Cortex of kidney (tissue), 1 donor: ENCODE measurements at places on chromosomes 12 and 14.

DNA sequence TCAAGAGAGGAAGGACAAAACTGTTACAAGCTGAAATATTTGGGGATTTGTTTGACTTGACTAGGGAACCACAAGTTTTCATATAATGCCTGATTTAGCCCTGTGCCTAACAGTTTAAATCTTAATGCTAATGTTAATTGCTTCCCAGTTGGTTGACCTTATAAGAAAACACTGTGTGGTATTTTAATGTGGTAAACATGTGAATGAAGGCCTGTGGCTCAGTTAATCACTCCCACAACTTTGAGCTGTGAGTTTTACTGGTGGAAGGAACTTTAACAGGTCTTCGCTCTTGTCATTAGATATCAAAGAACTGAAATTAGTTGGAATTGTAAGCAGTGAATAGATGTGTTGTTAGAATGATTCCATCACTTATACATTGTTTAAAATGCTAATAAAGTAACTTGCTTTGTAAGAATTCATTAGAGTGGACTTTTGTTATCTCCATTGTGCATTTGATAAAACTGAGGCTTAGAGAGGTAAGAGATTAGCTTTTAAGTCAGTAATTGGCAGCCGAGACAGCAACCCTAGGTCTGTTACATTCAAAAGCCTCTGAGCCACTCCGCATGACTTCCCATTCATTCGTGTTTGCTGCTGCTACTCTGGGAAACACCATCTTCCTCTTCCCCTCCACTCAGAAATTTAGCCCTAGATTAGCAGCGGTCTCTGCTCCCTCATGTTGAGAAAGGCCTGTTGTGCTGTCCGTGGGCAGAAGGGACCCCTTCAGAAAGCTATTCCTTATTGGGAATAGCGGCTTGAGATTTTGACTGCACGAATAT lies 1.0 kb upstream of the TBK1 start:
- no peak for DNase-seq

GRCh38 chr12:110687396-110688169 lies 1.3 kb downstream of the HVCN1 start:
- DNase-seq = no peak

DNA sequence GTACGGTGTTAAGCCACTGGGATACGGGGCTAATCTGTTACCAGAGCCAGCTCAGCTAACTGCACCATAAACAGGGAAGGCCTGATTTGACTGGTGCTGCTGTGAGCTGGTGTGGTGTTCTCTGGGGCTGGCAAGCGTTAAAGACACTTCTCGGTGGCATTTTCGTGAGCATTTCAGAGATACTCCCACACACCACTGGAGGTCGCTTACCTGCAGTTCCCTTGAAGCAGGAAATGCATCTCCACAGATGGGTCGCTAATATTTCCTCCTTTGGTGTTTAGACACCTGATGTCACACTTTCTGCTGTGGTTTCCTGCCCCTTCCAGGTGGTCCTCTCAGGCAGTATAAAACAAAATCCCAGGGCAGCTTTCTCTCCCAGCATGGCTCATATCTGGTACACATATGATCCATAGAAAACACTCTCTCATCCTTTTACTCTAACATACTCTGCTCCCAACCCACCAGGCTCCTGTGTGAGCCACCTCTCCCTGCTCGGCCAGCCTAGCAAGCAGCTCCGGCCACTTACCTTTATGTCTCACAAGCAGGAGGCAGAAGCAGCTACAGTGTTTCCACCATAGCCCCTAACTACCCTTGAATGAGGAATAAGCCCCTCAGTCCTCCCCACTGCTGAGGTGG lies 129.9 kb upstream of the GRIN2B start:
- no peak for DNase-seq

DNA sequence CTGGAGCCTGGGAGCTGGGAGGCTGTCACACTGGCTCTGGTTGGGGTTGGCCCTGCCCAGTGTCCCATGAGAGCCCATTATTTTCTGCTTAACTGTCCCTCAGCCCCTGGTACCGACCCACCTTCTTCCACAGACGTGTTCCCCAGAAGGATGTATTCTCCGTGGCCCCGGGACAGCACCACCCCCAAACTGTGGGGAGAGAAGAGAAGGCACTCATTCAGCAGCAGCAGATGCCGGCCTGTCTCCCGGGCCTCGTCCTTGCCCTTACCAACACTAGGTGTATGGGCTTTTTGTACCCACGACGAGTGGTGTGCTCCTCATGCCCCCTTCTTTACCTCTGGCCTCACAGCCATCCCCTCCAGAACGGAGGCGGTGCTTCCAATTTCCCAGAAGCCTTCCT lies 38.1 kb downstream of the LRTM2 start:
- no peak for DNase-seq

GRCh38 chr12:69008520-69008919 lies 75.5 kb upstream of the CPM start:
- no peak for DNase-seq

DNA sequence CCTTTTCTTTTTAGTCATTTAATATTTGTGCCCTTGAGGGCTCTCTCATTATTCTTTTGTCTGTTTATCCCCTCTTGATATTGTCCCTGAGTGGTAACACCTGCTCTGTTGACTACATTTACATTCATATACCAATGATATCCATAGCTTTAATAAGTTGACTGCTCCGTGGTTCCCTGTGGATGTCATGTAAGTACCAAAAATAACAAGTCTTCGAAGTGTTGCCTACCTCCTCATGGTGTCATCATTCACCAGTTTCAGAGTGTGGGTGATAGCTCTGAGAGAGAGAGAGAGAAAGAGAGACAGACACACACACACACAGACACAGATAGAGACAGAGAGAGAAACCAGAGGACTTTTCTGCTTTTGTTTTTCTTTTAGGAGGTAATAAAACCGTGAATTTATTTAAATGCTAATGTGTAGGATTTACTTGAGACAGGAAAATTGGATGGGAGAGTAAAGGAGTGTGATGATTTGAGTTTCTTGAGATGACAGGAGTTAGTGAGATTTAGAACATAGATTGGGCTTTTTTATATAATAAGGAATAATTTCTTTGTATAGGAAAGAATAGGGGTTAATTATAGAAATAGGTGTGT lies 52.2 kb downstream of the PAPOLA start:
- no peak for DNase-seq

- DNase-seq = no peak
These were observed 221.3 kb downstream of the GXYLT1 start for GRCh38 chr12:41923351-41923750.

- no peak for DNase-seq
These were observed 1.5 kb downstream of the ATP2B1 start for GRCh38 chr12:89706986-89707702.

DNA sequence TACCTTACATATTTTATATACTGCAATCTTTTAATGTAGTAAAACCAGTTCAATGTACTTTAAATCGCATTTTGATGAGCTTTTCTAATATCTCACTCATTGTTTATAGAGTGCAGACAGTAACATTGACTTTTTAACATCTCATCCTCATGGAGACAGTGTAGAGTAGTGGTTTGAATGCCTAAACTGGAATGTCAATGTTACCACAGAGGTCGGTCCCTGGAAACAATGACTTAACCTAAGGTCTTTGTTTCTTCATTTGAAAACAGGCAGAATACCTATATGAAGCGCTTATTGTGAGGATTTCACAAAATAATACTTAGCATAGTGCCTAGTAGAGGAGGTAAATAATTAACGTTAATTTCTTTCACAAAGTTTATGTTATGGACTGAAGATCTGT lies 5.0 kb downstream of the CDK17 start:
- DNase-seq = no peak

DNA sequence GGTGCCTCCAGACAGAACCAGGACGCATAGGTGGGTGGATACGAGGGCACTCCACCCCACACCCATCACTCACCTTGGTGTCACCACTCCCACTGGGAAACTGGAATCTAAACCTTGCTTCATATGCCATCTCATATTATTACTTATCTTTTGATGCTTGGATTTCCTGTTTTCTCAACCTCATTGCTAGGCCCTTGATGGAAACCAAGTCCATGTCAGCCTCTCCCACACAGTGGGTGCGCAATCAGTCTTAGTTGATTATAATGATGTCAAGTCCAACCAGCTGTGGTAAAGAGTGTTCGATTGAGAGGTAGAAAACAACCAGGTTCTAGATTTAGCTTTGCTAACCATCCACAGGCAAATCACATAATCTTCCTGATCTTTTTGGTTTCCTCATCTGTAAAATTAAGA lies 584 bp upstream of the DDHD1 start:
- DNase-seq = no peak

DNA sequence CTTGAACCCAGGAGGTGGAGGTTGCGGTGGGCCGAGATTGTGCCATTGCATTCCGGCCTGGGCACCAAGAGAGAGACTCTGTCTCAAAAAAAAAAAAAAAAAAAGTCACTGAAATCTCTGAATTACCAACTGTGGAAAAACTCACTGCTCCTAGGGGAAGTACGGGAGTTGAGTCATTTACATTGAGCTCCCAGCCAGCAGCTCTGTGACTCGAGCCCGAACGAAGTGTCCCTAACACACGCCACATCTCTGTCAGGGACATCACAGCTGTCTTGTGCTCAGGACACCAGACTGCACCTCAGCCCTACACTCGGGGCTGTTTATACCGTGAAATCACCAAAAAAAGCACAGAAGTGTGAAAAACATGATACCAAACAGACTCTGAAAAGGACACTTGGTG lies 21.1 kb downstream of the ATP6V0A2 start:
- DNase-seq = no peak

DNA sequence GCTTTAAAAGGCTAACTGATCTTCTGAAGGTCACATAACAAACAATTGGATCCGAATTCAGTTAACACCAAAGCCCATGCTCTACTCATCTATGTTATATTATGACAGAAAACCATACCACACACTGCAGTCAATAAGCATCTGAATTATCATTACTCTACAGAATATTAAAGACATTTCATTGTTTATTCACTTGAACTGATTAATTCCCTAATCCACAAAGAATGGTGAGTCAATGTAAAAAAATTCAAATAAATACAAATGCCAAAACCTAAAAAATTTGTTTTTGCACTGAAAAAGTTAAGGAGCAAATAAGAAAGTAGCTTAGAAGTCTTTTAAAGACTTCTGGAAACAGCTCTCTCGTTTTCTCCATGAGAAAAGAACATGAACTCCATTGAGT lies 13.7 kb downstream of the NID2 start:
- no peak for DNase-seq

DNA sequence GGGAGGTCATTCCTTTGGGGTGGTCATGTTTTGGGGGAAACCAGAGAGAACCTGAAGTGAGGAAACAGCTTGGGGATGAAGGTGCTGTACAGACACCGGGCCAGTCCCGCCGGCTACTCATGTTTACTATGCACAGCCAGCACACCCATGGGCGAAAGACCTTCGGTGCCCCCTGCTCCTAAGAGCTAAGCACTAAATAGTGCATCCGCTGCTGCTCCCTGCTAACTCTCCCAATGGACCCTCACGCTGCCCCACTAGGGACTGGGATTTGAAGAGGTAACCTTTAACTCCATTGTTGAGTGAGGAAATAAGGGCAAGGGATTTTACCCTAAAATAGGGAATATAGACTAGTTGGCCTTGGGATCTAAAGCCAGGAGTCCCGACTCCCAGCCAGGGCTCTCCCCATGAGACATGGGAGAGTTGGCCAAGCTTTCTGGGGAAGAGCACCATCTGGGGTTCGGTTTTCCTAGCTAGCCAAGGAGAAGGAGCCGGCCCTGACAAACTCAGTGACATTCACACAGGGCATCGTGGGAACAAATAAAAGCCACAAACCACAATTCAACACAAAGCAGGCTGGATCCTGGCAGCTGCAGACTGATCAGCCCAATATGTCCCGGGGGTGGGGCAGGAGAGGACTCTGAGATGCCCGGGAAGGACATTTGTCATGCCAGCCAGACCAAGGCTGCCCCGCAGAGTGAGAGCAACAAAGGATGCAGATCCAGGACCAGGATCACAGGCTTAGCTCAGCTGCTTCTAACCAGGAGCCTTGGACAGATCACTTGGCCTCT lies 91.7 kb downstream of the SINHCAF start:
- DNase-seq = no peak

DNA sequence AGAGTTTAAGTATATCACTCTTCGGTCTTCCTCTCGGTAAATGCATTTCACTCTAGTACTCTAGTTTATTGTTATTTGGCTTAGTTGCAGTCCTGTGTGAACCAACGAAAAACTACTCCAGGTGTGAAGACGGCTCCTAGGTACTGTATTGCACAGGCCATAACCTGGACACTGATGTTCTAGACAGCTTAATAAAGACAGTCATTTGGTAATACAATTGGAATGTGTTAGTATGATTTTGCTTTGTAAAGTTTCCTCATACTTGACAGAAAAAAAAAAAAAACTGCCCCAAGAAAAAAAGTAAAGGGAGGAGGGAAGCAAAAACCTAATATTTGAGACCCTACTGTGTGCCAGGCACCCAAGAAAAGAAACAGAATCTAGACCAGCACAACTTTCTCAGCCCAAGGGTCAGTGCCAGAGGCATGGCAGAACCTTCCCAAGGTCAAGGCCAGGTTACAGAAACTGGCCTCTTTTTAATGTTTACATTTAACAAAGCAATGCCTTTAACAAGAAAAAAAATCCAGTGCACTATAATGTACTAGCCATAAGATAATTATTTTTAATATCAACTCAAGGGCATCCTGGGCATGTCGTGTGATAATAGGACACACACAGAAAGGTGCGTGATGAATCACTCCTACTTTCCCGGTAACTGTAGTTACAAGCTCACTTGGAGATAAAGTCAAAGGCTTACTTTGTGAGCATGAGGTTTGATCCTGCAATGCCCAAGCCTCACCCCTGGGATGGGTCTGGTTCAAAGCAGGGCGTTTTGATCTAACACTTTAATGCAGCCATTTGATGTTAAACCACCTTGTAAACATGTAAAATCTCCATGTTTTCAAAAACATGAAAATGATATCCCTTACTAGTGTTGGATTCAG lies 110.6 kb downstream of the BMP4 start:
- no peak for DNase-seq

DNA sequence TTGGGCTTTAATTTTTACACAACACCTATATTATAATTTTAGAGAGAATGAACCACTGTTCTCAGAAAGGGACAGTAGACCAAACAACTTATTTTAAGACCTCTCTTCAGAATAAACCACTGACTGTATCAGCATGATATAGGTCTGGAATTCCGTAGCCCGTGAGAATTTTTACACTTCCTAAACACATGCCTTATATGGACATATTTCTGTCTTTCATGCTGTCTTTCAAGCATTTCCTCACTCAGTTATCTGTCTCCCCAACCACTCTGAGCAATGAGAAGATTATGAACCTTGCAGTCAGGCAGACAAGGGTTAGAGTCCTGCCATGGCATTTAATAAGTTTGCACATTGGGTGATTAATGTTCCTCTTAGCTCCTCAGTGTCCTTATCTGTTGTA lies 17.4 kb upstream of the NEUROD4 start:
- DNase-seq = no peak

DNA sequence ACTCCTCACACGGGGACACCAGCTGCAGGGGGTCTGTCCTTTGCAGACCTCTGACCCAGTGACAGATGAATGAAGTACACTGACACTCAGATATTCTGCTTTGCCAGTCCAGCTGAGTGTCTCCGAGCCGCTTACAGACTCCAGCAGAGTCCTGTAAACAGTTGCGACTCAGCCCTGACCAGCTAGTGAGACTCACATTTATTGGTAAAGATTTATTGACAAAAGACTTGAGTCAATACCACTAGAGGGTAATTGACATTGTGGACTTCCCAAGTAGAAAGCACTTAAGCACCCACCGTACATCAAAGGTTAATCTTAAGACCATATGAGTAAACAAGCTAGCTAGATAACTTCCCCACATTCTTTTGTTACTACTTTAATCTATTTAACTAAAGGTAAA lies 9.8 kb upstream of the FKBP4 start:
- DNase-seq = no peak
